Activated T-helper 1 cell treated with anti-CD3 and anti-CD28 coated beads, Interleukin-2, amount 50 U/mL, for 16 hours (primary cell): ENCODE measurements at places on chromosomes 13 and 19.

DNA sequence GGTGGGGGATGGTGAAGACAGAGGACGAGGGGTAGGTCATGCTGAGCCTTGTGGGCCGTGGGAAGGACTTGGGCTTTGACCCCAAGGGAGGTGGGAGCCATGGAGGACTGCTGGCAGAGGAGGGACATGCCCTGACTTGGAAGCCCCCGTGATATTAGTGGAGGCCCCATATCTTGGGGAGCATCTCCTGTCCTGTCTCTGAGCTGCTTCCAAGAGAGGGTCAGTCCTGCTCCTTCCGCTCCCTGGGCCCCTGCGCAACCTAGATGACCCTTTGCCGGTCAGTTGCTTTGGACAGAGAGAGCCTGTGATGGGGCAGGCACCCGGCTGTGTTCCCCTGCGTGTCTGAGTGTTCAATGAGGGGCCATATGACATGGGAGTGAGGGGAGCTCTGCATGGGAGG is 5.2 kb downstream of the TLE6 start:
- DNase-seq = no peak

- no peak for DNase-seq
Measured at GRCh38 chr19:45161738-45162607, 1.2 kb upstream of the NKPD1 start.

- no peak for DNase-seq
Measured at GRCh38 chr13:105343134-105343806, 1192.2 kb downstream of the EFNB2 start.

GRCh38 chr19:42255766-42256745 is 1.1 kb upstream of the ERF start:
- no peak for DNase-seq

- DNase-seq = peak; percentile 35
Measured at GRCh38 chr13:74026753-74027152, 107.5 kb downstream of the KLF12 start.

DNA sequence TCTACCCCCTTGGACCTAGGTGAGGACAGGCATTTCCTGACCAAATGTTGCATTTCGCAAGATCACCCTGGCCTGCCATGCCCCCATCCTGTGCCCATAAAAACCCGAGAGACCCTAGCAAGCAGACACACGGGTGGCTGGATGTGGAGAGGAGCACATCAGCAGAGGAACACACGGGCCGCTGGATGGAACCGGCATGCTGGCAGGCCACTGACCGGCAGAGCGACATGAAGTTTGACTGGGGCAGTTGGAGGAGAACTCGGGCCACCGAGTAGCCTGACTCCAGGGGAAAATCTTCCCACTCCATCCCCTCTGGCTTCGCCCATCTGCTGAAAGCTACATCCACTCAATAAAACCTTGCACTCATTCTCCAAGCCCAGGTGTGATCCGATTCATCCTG is 329.3 kb downstream of the FGF9 start:
- no peak for DNase-seq

GRCh38 chr13:46754812-46755211 is 42.1 kb downstream of the ESD start:
- no peak for DNase-seq
